Small intestine (tissue), 16 donors: ENCODE measurements at places on chromosomes 13 and 19. TPM values are rescaled to one million over a fixed set of nuclear protein-coding genes. Genes with fewer than 3 reads are reported as not detected.

DNA sequence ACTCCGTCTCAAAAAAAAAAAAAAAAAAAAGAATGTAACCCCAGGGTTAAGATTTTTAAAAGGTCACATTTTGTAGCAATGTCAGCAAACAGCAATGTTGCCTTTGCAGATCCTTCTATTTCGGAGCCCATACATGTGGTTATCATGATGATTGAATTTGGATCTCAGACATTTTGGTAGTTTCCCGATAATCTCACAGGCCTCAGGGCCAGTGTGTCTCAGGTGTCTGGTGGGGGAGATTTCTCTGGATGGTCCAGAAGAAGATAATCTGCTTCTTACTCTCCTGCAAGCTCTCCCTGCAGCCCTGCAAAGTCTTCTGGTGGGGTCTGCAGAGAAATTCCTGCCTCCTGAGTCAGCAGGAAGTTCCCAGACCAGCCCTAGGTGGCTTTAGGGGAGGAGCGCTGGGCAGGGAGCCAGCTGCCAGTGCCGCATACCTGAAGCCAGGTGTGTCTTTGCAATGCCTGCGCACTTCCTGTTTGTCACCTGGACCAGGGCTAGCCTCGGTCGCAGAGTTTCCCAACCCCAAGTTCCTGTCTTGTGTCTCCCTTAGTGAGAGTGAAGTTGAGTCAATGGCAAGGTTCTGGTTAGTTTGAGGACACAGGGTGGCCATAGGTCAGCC lies 1.4 kb downstream of the SH2D3A start:
- DNase-seq, result peak; percentile 97
- H3K4me1 ChIP-seq, result peaks cover 10% of the 10 kb centered on the region
- peak overlapping the region; percentile 84 for H3K27ac ChIP-seq
- H3K4me3 ChIP-seq, result peak overlapping the region; percentile 70

DNA sequence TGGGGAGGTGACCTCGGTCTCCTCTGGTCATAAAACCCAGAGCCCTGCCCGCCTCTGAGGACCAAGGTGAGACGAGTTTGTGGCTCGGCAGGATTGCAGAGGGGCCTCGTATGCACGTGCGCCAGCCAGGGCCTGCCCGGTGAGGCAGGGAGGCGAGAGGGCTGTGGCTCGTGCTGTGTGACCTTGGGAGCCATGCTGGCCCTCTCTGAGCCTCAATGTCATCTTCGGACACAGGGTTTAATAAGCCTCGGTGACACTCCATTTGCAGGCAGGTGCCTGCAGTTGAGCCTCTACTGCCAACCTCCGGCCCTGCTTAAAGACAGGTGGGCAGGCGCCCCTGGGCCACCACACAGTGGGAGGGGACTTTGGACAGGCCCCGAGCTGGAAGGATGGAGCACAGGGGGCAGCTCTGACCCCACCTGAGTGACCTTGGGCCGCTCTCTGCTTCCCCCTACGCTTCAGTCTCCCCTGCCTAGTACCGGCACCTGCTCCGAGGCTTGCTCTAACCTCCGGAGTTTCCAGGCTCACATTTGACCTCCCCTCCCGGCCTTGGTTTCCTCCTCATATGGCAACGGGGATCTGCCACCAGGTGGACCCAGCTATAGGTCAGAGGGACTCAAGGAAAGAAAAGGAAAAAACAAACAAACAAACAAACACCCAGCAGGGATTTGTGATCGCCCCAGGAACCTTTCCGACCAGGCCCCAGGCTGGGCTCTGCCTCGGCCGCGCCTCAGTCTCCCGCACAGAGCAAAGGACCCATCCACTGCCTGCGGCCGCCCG lies 3.1 kb downstream of the ZBTB7A start:
- H3K4me1 ChIP-seq, result peaks cover 56% of the 10 kb centered on the region
- H3K36me3 ChIP-seq, result peaks cover 57% of the 10 kb centered on the region
- H3K4me3 ChIP-seq, result peak overlapping the region; percentile 95
- no peaks in the 10 kb centered on the region for H3K27me3 ChIP-seq
- H3K27ac ChIP-seq, result peak overlapping the region; percentile 89

GRCh38 chr19:6693056-6693471 lies 23.1 kb upstream of the TNFSF14 start:
- H3K27me3 ChIP-seq, result no peaks in the 10 kb centered on the region
- H3K4me1 ChIP-seq, result no peaks in the 10 kb centered on the region
- no peaks in the 10 kb centered on the region for H3K36me3 ChIP-seq

The NCR1 gene
- not detected for polyA plus RNA-seq

The PLVAP gene
- polyA plus RNA-seq, result 4.3 TPM
